ENCODE measurements at places on chromosomes 7 and 10.

DNA sequence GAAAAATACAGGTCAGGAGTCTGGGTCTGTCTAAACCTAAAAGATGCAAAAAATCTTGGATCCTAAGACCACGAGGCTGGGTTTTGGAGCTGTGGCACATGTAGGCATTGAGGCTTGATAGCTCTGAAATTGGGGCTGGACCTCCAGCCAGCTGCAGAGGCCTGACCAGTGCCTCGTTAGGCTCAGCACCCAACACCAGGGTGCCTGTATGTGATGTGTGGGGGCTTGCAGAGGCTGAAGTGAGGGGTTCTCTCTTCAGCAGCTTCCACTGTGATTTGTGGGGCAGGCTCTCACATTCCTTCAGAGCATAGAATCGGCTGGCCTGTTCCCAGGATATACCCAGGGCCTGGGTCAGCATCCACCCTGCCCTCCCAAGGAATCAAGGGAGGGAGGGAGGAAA, 247.8 kb downstream of the BUB3 start:
- no peak for DNase-seq

DNA sequence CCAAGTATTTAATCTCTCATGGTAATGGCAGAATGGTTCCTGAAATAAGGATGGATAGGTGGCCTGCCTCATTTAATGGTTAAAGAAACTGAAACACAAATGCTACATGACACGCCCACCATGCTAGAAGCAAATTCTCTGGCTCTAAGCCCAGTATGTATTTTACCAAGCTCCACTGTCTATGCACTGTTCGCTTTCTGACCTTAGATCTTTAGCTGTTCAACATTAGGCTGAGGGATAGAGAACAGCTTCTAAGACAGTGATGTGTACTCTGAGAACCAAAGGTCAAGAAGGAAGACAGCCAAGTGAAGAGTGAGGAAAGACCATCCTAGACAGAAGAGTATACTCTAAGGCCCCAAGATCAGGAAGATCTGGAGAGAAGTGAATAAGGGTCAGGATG, 26.6 kb downstream of the FAM3C start:
- DNase-seq, result no peak

- no peak for DNase-seq
These were observed 76.9 kb downstream of the PRKCQ start for GRCh38 chr10:6503171-6503570.

DNA sequence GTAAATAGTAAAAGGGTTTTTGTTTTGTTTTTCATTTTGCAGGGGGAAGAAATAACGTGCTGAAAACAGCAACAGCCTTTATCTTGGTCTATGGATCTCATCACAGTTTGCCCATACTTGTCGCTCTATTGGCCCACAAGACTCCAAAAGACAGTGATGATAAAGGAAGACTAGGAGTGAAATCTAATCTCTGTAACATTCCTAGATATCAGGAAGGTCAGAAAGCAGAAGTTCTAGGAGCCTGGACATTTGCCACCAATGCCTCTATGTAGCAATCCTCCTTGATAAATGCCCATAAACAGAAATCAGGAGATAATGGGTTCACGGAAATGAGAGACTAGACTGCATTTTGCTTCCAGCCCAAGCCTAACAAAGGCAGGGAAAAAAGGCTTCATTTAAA, 8.9 kb downstream of the CUBN start:
- DNase-seq, result no peak
